ENCODE measurements at places on chromosomes 4 and X. TPM values are rescaled to one million over a fixed set of nuclear protein-coding genes. Genes with fewer than 3 reads are reported as not detected.

DNA sequence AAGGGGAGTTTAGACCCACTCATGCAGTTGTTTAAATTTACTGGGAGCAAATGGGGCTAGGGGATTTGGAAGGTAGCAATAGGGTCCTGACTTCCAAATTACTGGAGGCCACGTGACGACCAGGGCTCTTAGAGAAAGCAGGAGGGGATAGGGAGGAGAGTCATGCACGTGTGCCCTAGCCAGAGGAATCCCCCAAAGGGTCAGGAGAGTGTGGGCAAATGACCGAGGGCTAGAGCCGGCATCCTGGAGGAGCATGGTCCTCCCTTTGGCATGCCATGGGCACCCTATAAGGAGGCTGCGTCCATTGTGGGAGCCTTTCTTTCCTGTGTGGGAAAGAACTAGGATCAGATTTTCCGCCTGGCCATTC, 25.5 kb upstream of the GPC4 start:
- no peak for DNase-seq

DNA sequence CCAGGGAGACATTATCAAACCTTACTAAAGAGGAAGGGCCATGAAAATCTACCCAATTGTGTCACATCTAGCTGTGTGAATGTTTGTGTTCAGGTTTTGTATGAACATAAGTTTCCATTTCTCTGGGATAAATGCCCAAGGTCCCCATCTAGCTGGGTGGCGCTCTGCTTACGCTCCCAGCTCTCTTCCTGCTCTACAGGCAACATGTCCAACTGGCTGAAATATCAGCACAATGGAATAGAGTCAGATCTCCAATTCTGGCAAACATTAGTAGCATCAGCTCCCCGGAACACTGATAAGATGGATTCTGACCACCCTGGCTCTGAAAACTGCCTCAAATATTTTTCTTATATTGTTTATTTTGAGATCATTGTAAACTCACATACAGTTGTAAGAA, 74.8 kb downstream of the IRF2 start:
- DNase-seq, result no peak

DNA sequence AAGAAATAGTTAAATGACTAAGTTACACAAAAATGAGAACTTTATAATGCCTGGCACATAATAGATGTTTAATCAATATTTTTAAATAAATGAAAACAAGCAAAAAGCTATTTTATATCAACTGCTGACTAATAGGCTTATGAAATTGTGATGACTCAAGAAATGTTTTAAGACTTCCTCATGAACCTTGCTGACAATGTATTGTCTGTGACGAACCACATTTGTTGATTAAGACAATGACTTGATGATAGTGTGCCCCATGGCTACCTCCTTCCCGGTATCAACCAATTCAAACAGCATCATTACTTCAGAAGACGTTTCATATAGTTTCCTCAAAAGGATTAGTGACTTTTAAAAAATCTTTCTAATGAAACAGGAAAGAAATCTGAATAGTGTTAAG, 7.9 kb downstream of the CXCL6 start:
- DNase-seq, result no peak

DNA sequence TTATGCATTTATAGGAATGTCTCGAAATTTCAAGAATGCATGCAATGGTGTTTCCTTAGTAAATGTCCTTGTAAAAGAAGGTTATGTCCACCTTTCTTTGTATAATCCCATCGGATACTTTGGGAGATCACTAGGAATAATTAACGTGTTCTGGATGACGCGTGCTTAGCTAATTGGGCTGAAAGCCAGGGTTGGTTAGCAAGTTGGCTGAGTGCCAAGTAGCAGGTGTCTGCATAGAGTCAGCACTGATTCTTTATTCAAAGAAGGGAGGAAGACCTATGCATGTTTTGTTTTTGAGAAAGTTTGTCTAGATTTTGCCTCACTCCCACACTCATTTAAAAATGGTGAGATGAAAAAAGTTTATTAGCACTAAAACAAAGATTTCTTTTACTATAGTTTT, 144.6 kb downstream of the SOX3 start:
- DNase-seq, result no peak

GRCh38 chr4:40719008-40719623, 30.6 kb upstream of the NSUN7 start:
- DNase-seq, result peak; percentile 27

- peak; percentile 18 for DNase-seq
Observed at GRCh38 chr4:75895744-75896314, 6.4 kb downstream of the PPEF2 start.

- DNase-seq, result peak; percentile 8
Observed at GRCh38 chrX:53262918-53263394, 18.4 kb downstream of the IQSEC2 start.

GRCh38 chr4:20528508-20528907, 171.8 kb upstream of the PACRGL start:
- no peak for DNase-seq

DNA sequence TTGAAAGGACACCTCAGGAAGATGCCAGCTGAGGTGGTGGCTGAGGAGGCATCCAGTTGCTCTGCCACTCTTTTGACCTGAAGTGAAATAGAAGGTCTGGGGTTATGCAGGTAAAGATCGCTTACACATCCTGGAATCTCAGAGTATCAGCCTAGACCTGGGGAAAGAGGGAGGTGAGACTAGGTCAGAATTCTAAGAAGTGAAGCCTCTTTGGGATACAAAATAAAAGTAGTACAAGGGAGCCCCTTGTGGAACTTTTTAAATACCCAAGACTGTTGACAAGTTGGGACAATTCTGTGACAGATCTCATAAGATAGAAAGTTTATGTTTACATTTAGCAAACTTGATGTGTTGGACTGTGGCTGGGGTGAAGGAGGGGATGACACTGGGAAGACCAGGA, 263.1 kb downstream of the SPRY1 start:
- no peak for DNase-seq

- DNase-seq, result no peak
Observed at GRCh38 chr4:84887824-84888223, 78.7 kb downstream of the WDFY3 start.

- no peak for DNase-seq
Observed at GRCh38 chr4:163755013-163755412, 260.5 kb downstream of the TMA16 start.

DNA sequence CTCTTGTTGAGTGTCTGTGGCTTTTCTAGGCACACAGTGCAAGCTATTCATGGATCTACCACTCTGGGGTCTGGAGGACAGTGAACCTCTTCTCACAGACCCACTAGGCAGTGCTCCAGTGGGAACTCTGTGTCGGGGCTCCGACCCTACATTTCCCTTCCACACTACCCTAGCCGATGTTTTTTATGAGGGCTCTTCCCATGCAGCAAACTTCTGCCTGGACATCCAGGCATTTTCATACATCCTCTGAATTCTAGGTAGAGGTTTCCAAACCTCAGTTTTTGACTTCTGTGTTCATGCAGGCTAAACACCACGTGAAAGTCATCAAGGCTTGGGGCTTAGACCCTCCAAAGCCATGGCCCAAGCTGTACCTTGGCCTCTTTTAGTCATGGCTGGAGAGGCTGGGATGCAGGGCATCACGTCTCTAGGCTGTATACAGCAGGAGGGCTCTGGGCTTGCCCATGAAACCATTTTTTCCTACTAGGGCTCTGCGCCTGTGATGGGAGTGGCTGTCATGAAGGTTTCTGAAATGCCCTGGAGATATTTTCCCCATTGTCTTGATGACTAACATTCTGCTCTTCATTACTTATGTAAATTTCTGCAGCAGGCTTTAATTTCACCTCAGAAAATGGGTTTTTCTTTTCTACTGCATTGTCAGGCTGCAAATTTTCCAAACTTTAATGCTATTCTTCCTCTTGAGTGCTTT, 249.8 kb upstream of the CPEB2 start:
- no peak for DNase-seq

- DNase-seq, result no peak
Observed at GRCh38 chr4:6126971-6127745, 73.2 kb downstream of the JAKMIP1 start.

DNA sequence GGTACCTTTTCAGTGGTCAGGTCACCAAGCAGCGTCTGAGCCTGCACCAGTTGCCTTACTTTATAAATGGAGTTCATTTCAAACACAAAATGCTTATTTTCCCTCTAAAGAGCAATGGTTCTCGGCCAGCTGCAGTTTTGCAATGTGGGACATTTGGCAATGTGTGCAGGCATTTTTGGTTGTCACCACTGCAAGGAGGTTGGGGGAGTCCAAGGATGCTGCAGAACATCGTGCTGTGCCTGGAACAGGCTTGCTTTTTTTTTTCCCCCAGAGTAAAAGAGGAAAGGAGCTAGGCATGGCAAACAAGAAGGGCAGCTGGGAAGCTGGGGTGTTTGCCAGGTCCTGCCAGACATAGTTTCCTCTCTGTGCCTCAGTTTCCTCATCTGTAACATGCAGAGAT, 115.6 kb downstream of the GPR143 start:
- no peak for DNase-seq

DNA sequence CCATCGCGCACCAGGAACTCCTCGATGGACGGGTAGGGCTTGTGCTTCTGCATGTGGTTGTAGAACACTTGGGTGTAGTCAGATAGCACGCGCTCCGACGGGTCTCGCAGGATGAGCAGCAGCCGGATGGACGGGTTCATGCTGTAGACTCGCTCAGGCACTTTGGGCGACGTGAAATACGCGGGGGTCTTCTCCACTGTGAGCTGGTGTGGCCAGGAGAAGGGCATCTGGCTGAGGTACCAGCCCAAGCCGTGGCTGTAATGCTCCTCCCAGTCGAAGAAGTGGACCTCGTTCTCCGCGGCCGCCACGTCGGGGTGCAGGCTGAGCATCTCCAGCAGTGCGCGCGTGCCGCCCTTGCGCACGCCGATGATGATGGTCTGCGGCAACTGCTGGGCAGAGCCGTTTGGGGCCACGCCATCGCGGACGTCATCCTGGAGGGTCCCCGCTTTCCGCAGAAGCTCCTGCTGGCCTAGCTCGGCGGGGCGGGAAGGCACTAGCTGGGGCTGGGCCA, 29.2 kb downstream of the HS3ST1 start:
- no peak for DNase-seq

- DNase-seq, result peak; percentile 25
Observed at GRCh38 chrX:55754861-55755294, 37.3 kb downstream of the RRAGB start.

- DNase-seq, result no peak
Observed at GRCh38 chrX:21255032-21255618, 119.1 kb upstream of the CNKSR2 start.

DNA sequence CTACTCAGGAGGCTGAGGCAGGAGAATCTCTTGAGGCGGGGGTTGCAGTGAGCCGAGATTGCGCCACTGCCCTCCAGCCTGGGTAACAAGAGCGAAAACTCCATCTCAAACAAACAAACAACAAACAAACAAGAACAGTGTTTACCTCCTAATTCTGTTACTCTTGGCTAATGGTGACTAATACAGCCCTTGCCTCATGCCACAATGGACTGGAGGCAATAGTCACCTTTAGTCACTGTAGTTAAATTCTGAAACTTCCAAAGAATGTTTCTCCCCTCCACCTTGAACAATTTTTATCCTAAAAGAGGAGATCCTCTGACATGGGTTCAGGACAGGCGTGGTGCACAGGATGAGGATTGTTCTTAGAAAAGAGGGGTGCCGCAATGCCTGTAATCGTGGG, 241.2 kb upstream of the CTSO start:
- DNase-seq, result no peak

GRCh38 chrX:3244955-3245354, 101.5 kb downstream of the MXRA5 start:
- DNase-seq, result peak; percentile 4

DNA sequence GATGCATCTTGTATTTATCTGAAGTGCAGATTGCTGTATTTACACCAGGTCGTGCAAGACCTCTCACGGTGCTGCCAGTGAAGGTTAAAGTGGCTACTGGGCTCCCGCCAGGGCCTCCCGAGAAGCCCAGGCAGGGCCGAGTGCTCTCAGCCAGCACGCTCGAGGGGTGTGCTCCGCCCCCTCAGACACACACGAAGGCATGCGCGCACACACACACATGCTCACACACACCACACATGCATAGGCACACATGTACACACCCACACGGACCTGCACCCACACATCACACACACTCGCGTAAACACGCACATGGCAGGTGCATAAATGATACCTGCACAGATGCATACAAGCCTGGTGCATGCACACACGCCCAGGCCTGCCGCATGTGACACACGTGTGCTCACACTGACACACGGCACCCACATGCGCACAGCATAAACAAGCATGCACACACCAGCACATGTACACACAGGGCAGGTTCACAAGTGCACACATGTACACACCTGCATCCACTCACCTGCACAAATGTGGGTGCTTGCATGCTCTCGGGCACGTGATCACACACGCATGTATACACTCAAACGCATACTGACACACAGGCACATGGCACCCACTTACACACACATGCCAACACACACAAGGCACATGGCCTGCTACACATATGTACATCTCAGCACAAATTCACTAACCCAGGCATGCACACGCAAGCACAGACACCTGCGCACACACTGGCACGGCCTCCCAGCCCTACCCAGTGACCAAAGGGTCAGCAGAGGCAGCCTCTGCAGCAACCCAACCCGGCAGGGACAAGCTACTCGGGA, 71.6 kb downstream of the FAM53A start:
- no peak for DNase-seq

DNA sequence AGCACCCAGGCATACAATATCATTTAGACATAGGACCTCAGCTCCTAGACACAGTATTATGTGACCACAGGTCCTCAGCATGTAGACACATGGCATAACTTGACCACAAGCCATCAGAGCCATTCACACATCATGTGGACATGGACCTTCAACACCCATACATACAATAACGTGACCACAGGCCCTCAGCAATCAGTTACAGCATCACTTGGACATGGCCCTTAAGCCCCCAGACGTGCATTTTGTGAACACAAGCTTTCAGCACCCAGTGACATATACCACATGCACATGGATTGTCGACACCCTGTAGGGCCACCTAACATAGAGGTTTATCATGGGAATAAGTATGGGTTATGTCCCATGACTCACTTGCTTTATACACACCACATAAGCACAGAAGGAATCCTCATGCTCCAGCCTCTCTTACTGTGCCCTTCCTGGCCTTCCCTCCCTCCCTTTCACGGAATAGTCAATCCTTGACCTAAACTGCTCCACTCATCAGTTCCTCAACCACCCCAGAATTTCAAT, 1.9 kb downstream of the TSPYL2 start:
- DNase-seq, result no peak

The CXCL1 gene
- not detected for total RNA-seq

The NPY2R gene
- not detected for total RNA-seq

The PORCN gene
- total RNA-seq, result 5.6 TPM

The BTK gene
- 0.47 TPM for total RNA-seq

The MRPL1 gene
- 39.8 TPM for total RNA-seq

The PCDH7 gene
- not detected for total RNA-seq

The SYTL4 gene
- not detected for total RNA-seq
